ENCODE measurements at places on chromosomes 12 and 14.

- no peak for DNase-seq
Measured at GRCh38 chr14:42734041-42734440, 1127.4 kb downstream of the LRFN5 start.

- no peak for DNase-seq
Measured at GRCh38 chr14:102793531-102794328, 16.5 kb downstream of the TRAF3 start.

- DNase-seq = no peak
Measured at GRCh38 chr14:65772921-65773574, 360.5 kb downstream of the FUT8 start.

- DNase-seq = no peak
Measured at GRCh38 chr14:53542732-53543131, 389.6 kb upstream of the DDHD1 start.

- peak; percentile 78 for DNase-seq
Measured at GRCh38 chr12:121795034-121795968, 1.8 kb upstream of the RHOF start.

DNA sequence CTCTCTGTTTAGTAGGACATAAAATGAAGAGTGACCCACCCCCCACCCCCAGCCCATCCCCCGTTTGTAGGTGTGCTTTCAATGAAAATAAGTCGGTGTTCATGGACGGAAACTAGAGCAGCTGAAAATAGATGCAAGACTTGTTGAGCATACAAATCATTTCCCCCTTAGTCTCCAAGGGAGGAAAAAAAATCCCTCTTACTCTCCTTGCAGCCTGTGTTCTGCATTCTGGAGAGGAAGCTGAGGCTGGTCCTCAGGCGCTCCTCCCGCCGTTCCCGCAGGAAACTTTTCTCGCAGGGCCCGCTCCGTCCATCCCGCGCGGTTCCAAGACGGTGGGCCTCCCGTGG lies 259.0 kb upstream of the E2F7 start:
- no peak for DNase-seq

- no peak for DNase-seq
Measured at GRCh38 chr12:113297621-113298471, 37.1 kb downstream of the SLC8B1 start.

Data from stimulated activated CD4-positive, alpha-beta T cell treated with anti-CD3 and anti-CD28 coated beads, Interleukin-1b, Interleukin-23, amount 100 ng/mL, for 4 hours (primary cell).